Activated CD4-positive, alpha-beta T cell treated with anti-CD3 and anti-CD28 coated beads, Interleukin-2, amount 10 ng/mL, durations not matched to agents 7 days and 5 days (primary cell): ENCODE measurements at places on chromosomes 13 and 19. TPM values are rescaled to one million over a fixed set of nuclear protein-coding genes. Genes with fewer than 3 reads are reported as not detected.

The RFPL4A gene
- total RNA-seq, result not detected

The FAAP24 gene
- total RNA-seq, result 8.3 TPM

DNA sequence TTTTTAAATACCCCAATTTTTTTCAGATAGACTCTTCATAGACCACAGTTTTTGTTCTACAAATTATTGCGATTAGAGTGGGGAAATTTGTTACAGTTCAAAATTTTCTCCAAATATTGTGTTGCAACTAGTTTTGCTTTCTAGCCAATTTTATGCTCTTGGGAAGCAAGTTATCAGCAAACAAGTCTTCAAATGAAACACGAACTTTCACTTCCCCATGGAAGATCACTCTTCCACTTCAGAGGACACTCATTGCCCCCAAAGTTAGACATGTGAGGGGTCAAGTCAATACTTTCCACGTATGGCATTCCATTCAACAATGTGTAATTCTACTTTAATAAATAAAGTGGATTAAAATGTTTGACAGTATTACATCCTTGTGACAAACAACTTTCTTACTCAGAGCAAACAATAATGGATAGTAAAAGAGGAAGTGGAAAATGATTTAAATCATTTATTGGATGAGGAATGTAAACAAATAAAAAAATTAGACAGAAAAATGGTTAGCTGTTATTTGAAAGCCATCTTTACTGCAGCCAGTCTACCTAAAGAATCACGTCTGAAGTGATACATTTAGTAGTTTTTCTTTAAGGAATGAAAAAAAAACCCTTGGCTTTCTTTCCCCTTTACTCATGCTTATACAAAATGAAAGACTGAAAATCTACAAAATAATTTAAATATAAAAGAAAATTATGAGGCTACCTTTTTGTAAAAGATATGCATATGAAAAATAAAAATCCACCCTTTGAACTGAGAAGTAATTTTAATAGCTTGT, 41.2 kb upstream of the TNFSF11 start:
- no peak for DNase-seq

The ZNF85 gene
- total RNA-seq, result 20.6 TPM
